Placental epithelial cell (primary cell): ENCODE measurements at places on chromosomes 13 and 19. TPM values are rescaled to one million over a fixed set of nuclear protein-coding genes. Genes with fewer than 3 reads are reported as not detected.

OR1M1 gene
- total RNA-seq: not detected in 2 replicates

ICAM4 gene
- 0.22 and 2.4 TPM in 2 replicates for total RNA-seq

ISYNA1 gene
- 13.7 and 23.2 TPM in 2 replicates for total RNA-seq

KRTDAP gene
- total RNA-seq: not detected in 2 replicates

TMEM221 gene
- not detected in 2 replicates for total RNA-seq

OR7C1 gene
- total RNA-seq: 0.98 and 3.5 TPM in 2 replicates

IGLON5 gene
- not detected in 2 replicates for total RNA-seq

KCNN1 gene
- total RNA-seq: not detected in 2 replicates
